ENCODE measurements at places on chromosomes 12 and 14. TPM values are rescaled to one million over a fixed set of nuclear protein-coding genes. Genes with fewer than 3 reads are reported as not detected.

Gene GPR84
- total RNA-seq: 0.18 TPM

Gene RASSF9
- total RNA-seq: not detected

Gene CNTN1
- total RNA-seq: not detected

Gene TAS2R20
- total RNA-seq: 0.86 TPM

Gene REP15
- 0.43 TPM for total RNA-seq

Gene ADAMTS20
- total RNA-seq: not detected

Gene ACSM4
- not detected for total RNA-seq

Gene COPS7A
- total RNA-seq: 26.9 TPM

Gene C1QL4
- total RNA-seq: not detected

Gene NOS1
- not detected for total RNA-seq

Gene PAX9
- not detected for total RNA-seq

Gene GPX2
- not detected for total RNA-seq

Gene MDGA2
- total RNA-seq: not detected

Gene TAS2R42
- total RNA-seq: not detected

Gene NYNRIN
- 0.10 TPM for total RNA-seq

Gene GLIPR1L1
- not detected for total RNA-seq

Gene ERBB3
- 2.1 TPM for total RNA-seq

Gene KICS2
- 11.3 TPM for total RNA-seq

Gene ISM2
- not detected for total RNA-seq

Gene TTC9
- total RNA-seq: 15.7 TPM

Gene MYF5
- not detected for total RNA-seq

Gene EAPP
- total RNA-seq: 44.6 TPM

Gene SERPINA10
- total RNA-seq: not detected

Gene SARNP
- 78.8 TPM for total RNA-seq

Gene MMP17
- 0.28 TPM for total RNA-seq

Gene ZBTB42
- total RNA-seq: 5.1 TPM

Gene ADCY6
- total RNA-seq: not detected

Gene CD4
- total RNA-seq: 215 TPM

Gene SRGAP1
- not detected for total RNA-seq

Gene KRT73
- 3.7 TPM for total RNA-seq

All from activated naive CD4-positive, alpha-beta T cell treated with anti-CD3 and anti-CD28 coated beads, Interleukin-2, amount 10 ng/mL, durations not matched to agents 5 hours and 36 hours (primary cell).